ENCODE measurements at places on chromosomes 5 and 9.

GRCh38 chr5:6718161-6718681 is 5.0 kb downstream of the TENT4A start:
- no peak for DNase-seq

DNA sequence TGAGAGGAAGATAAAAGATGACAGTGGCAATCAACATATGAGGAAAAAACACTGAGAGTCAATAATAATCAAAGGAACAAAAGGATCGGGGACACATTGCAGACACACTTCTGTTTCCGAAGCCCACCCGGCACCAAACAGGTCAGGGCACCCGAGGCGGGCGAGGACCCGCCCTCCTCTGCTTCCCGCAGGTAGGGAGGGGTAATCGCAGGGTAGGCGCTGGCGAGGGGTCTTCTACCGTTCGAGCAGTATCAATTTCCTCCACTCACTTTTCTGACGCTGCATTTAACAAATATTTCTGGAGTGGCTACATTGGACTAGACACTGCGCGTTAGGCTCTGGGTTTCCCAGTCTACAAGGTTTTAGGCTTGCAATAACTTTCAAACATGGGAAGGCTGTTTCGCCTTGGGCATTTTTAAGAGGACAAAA is 1.3 kb downstream of the TXN start:
- DNase-seq, result no peak

DNA sequence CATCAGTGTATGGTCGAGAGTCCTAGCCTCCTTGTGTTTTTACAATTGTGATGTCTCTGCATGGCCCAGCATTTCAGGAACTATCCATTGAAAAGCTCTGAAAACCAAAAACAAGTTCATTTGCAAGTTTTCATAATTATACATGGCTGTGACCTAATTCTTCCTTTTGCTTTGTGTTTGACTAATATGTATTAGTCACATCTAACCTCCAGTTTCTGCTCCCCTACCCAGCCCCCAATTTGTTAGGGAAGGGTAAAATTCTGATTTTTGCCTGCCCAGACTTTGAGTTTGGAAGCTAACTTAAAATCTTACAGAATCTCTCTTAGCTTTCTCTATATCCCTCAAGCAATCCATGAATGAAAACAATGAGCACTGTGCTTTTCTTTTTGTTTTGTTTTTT is 128.2 kb upstream of the SEMA6A start:
- DNase-seq, result no peak

DNA sequence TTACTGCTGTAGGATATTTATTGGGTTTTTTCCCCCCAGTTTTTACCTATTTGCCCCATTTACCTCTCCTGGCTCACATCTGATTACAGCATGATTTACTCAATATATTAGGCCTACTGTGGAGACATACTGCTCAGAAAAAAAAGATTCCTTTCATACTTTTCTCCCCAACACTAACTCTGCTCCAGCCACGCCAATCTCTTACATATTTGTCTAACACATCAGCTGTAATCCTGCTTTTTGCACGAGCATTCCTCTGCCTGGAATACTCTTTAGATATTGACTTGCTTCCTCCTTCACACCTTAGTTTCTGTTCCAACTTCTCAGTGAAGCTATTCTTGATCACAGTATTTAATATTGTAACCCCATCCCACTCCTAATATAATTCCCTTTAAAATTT is 158.1 kb upstream of the VCAN start:
- no peak for DNase-seq

- no peak for DNase-seq
These were observed 41.1 kb downstream of the RAPGEF6 start for GRCh38 chr5:131593921-131594320.

DNA sequence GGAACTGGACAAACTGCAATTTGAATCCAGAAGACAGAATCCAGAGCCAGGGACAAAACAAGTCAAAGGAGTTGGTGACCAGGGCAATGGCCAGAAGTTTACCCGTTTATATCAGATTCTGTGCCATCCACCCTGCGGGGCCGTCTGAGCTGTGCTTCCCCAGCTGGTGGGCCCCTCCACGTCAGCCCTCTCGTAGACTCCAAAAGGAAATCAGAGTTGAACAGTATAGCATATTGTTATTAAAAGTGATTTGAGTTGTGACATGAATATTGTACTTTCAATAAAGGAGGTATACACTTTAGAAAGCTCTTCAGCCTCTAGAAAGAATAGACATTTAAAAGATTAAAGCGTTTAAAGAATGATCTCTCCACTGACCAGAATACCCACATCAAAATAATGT is 102.4 kb downstream of the NFIB start:
- no peak for DNase-seq

GRCh38 chr5:1783216-1783554 is 16.5 kb downstream of the MRPL36 start:
- DNase-seq, result no peak

- DNase-seq, result no peak
These were observed 1370.3 kb upstream of the CDH9 start for GRCh38 chr5:28408651-28409050.

DNA sequence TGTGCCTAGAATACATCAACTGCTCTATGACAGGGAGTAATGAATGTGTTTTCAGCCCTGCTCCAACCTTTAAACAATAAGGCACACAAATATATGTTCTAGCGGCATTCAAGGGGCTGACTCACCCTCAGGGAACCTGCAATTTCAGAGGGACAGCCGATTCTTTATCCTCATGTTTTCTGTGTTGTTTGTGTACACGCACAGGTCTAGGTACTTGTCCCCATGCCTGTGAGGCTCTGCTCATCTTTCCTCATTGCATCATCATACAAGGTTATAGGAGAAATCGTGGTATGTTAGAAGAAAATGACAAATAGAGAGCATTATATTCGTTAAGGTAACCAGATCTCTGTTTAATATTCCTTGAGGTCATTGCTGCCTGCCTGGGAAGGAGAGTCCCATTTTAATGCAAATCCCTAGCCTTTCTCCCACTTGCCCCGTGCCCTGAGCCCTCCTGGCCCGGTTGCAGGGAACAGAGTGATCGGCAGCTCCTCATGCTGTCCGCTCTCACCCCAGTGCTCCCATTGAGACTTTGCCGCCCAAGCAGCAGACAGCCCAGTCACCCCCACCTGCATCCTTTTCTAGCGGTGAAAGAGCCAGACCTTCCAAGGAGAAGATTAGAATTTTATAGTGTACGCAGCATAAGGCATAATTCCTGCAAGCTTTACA is 14.6 kb downstream of the MAP1B start:
- no peak for DNase-seq

GRCh38 chr5:123099514-123100151 is 10.6 kb downstream of the PRDM6 start:
- no peak for DNase-seq

GRCh38 chr9:96461336-96461735 is 11.4 kb downstream of the HABP4 start:
- no peak for DNase-seq

- no peak for DNase-seq
These were observed 4.4 kb downstream of the RIMOC1 start for GRCh38 chr5:41908374-41909079.
